ENCODE measurements at places on chromosomes 7 and 10. TPM values are rescaled to one million over a fixed set of nuclear protein-coding genes. Genes with fewer than 3 reads are reported as not detected.

Gene VSIR
- 25.5 TPM for total RNA-seq

Gene PRLHR
- total RNA-seq, result not detected

Gene IKZF1
- not detected for total RNA-seq

Gene SFR1
- total RNA-seq, result 16.2 TPM

Gene CPN1
- total RNA-seq, result 0.34 TPM

Gene ANKRD30A
- 0.49 TPM for total RNA-seq

Gene DYNC1I1
- 0.15 TPM for total RNA-seq

Gene TSPAN15
- 102 TPM for total RNA-seq

Gene ZPBP
- total RNA-seq, result not detected

Gene UPK3BL2
- 3.4 TPM for total RNA-seq

Gene ODAD2
- total RNA-seq, result 0.17 TPM

Gene SHTN1
- total RNA-seq, result 20.2 TPM

Gene C10orf67
- 0.08 TPM for total RNA-seq

Gene TNKS2
- total RNA-seq, result 21.4 TPM

Gene PPP1R3C
- total RNA-seq, result 21.7 TPM

Gene LRRC4
- total RNA-seq, result not detected

Gene BAIAP2L1
- 38.0 TPM for total RNA-seq

Gene MMRN2
- 0.40 TPM for total RNA-seq

Gene ADRA2A
- 0.20 TPM for total RNA-seq

Gene RBP3
- total RNA-seq, result not detected

Gene DRGX
- not detected for total RNA-seq

Gene CYP3A4
- 0.10 TPM for total RNA-seq

Gene OR9A2
- total RNA-seq, result not detected

Gene CYP51A1
- total RNA-seq, result 56.7 TPM

Gene OTUD1
- 3.2 TPM for total RNA-seq

Gene ITPRID1
- not detected for total RNA-seq

Gene ZNF107
- 2.5 TPM for total RNA-seq

Gene MICALL2
- total RNA-seq, result 21.8 TPM

Gene SYPL1
- total RNA-seq, result 87.1 TPM

Gene MPP7
- 0.11 TPM for total RNA-seq

Gene ANXA8
- total RNA-seq, result 29.3 TPM

Gene NACAD
- 0.25 TPM for total RNA-seq

Gene MALRD1
- total RNA-seq, result not detected

Gene CALY
- 0.74 TPM for total RNA-seq

Gene HYAL4
- total RNA-seq, result not detected

Gene HOXA2
- total RNA-seq, result 0.85 TPM

Gene CALML5
- total RNA-seq, result not detected

Gene RNLS
- 8.8 TPM for total RNA-seq

Gene MAPK8
- total RNA-seq, result 25.8 TPM

Gene RADIL
- 1.6 TPM for total RNA-seq

Gene PCBD1
- 230 TPM for total RNA-seq

Gene FRA10AC1
- 5.2 TPM for total RNA-seq

Gene HABP2
- 0.09 TPM for total RNA-seq

Gene CRYGN
- total RNA-seq, result not detected

Gene GJC3
- total RNA-seq, result 0.09 TPM

Gene SEM1
- total RNA-seq, result 329 TPM

Gene ADGRA1
- total RNA-seq, result 0.19 TPM

Gene SLC16A12
- total RNA-seq, result 0.45 TPM

Gene MINPP1
- total RNA-seq, result 23.8 TPM

Gene TUBB8
- total RNA-seq, result 0.05 TPM

Gene CDH23
- total RNA-seq, result 2.7 TPM

Gene SUGCT
- 0.94 TPM for total RNA-seq

Gene TEX47
- total RNA-seq, result not detected

Gene ADCK2
- total RNA-seq, result 20.7 TPM
